Naive thymus-derived CD4-positive, alpha-beta T cell (primary cell): ENCODE measurements at places on chromosomes 7 and 10.

DNA sequence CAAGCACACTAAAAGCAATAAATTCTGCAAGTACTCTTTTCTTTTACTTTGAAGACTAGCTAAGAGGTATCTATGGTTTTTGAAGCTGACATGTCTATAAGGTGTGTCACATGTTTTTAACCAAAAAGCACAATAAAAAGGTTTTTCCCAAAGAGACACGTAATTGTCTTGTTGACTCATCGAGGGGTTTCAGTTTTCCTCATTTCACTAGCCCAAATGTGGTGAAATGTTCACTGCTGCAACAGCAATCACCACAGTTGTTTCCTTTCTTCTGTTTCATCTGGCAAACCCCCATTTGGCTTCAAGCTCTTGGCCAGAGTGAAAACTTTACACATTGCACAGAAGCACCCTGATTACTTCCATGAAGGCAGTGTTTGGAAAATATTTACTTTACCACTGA is 3.8 kb upstream of the HOXA4 start:
- no peak for DNase-seq

- DNase-seq = no peak
These were observed 195.9 kb downstream of the ZMYND11 start for GRCh38 chr10:331186-331585.

DNA sequence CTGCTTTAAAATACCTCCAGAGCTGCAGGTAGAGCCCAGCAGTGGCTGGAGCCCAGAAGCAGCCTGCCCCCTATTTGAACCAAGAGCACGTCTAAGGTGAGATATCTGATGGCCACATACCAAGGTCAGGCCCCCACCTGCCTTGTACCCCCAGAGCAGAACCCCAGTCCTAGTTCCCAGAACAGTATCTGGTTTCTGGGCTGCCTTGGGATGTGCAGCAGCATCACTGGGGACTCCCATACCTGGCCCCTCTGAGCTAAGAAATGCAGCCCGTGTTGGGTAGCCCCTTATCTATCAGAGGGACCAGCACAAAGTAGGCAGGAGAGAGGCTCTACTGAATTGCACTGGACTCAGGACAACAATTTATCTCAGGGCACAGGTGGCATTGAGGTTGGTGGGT is 8.9 kb downstream of the SFTPD start:
- DNase-seq = no peak

GRCh38 chr10:126430512-126430911 is 42.2 kb upstream of the ADAM12 start:
- no peak for DNase-seq
